ENCODE measurements at places on chromosomes 11 and 22.

DNA sequence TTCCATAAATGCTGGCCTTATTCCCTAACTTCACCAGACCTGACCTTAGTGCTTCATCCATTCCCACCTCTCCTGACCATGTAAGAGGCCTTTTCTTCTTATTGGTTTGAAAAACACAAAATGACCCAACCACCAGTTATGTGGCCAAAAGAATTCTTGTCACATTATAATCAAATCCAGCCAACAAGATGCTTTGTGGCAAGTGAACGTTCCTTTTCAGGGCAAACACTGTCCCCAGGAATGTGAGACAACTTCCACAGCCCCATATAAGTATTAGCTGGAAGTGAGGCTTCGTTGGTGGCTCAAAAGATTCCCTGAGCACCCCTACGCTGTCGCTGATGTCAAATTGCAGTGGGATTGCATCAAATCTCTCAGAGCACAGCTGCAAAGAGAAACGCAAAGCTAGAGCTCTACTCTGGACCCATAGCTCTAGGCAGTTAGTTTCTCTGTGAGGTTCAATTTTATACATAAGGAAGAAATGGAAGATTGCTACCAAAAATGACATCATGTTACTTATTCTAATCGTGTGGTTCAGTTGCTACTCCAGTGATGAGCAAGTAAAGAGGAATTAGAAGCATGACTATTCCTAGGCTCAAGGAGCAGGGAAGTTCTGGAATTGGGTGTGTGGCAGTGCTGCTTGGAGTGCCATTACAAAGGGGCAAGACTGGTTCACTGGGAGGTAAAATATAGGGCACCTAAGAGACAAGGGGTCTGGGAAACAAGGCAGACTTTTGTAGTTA is 26.1 kb downstream of the GLYATL1 start:
- no peak for DNase-seq

DNA sequence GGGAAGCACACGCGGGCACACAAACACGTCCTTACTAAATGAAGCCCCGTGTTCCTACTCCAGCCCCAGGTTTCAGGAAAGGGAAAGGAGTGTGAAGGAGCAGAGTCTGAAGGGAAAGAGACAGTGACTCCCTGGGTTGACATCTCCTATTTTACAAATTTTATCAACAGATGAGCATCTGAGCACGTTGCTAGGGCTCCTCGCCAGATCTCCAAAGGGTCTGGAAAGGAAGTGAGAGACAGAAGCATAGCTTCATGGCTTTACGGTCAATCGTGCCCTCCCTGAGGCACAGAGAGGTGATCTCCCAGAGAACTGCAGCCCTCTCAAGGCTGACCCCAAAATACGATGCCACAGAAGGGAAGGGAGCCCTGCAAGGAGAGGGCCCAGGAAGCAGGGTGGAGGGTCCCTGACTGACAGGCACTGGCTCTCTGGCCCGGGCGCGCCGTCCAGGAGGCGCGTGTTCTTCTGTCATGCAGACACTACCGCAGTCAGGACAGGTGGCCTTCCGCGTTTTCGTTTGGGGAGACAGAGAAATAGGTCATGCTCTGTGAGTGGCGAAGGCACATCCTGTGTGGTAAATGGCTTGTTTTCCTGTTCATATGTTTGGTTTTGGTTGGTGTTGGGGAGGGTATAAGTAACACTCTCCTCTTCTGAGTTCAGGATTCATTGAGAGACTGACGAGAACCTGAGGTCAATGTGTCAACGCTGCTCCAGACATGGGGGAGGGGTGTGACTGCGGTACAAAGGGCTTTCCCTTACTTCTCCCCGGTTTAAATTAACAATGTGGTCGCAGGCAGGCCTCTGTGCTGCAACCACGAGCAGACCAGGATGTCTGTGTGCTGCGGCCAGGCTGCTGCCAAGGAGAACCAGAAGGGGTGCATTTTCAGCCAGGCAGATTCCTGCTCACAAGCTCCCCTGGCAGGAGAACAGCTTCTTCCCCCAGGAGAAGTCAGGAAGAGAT is 813.3 kb downstream of the OPCML start:
- DNase-seq: no peak

DNA sequence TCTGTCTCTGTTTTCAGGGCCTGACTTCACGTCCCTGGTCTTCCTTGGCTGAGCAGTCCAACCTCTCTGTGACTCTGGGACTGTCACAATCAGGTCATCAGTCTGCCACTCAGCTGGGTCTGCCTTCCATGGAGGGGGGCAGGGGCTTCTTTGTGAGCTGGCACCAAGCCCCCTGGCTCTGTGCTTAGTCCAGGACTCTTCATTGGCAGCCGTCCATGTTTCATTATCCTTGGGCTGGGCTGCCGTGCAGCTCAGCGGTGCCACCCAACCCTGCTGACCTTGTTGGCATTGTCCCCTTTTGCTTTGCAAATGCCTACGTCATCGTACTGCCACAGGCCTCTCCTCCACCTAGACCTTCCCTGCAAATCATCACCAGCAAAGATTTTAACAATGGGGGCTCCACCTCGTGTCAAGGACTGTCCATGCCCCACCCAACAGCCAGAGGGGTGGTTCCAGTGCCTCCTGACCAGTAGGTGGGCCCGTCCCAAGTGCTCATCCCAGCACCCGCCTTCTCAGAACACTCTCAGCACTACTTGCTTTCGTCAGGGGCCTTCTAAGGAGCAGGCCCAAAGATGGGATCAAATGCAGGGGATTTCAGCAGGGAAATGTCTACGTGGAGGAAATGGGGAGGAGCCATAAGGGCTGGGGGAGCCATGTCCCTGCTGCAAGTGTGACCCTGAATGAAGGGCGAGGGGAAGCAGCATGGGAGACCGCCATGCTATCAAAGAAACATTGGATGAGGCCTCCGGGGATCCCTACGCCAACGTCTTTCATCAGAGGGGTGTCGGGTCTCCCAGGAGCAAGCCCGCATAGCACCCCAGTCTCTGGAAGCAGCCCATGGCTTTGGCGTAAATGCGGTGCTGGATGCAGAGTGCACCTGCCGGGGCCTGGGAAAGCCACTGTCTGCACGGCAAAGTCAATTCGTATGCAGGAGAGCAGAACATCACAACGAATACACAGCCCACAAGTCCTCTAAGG is 18.2 kb downstream of the KRTAP5-6 start:
- DNase-seq: no peak

DNA sequence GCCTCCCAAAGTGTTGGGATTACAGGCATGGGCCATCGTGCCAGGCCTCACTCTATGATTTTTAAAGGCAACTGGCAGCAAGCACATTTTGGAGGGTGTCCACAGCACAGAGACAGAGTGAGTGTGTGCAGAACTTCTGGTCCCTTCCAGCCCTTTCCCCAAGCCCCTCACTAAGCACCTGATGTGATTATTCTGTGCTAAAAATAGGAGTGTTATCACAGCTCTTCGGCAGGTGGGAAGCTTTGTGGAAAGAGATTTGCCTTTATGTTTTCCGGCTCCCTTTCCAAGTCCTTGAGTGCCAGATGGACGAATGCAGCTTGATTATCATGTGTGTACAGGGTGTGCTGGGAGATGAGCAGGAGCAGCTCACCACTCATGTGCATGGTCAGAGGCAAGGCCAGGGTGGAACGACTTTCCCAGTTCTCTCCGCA is 310.8 kb downstream of the DDX10 start:
- DNase-seq: no peak

- peak; percentile 4 for DNase-seq
Observed at GRCh38 chr11:2290351-2290841, 11.3 kb downstream of the C11orf21 start.

- DNase-seq: no peak
Observed at GRCh38 chr11:122920579-122920978, 38.0 kb downstream of the JHY start.

DNA sequence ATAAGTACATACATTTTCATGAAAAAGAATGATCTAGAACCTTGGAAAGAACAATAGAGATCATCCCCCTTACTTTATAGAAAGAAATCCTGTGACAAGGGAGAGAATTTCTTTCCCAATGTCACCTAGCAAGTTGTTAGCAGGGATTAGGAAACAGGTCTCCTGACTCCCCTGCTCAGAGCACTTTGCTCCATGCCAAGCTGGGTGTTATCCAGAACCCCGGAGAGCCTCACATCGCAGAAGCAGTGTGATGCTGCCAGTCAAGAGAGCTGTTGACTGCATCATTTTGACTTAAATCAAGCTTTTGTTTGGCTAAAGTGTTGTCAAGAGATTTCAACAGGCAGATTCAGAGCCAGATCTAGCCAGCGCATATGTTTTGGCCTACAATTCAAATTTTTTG is 3.6 kb upstream of the RRAS2 start:
- no peak for DNase-seq

DNA sequence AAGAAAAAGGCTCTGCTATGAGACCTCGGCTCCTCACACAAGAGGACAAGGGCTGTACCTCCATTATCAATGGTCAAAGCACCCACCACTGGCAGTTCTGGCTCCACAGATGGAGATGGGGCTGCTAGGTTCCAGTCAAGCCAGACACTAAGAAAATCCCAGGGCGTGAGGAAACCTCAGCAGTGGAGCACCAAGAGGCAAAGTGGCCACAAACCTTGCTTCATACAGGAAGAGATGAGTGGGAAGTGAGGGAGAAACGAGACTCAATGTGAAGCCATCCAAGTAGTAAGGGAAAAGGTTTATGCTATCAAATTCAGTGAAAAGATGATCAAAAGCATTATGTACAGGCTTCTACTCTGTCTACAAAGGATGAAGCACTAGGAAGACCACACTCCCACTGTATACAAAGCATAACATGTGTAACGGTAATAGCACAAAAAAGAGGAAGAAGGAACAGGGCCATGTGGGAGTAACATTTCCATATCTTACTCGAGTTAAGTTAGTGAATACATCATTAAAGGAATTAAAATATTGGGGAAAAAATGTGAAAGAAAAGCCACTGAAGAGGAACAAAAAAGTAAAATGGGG is 27.0 kb downstream of the POLDIP3 start:
- no peak for DNase-seq

- DNase-seq: peak; percentile 72
Observed at GRCh38 chr11:68004551-68005335, 846 bp upstream of the UNC93B1 start.

- DNase-seq: no peak
Observed at GRCh38 chr11:70353900-70354568, 44.3 kb upstream of the CTTN start.

DNA sequence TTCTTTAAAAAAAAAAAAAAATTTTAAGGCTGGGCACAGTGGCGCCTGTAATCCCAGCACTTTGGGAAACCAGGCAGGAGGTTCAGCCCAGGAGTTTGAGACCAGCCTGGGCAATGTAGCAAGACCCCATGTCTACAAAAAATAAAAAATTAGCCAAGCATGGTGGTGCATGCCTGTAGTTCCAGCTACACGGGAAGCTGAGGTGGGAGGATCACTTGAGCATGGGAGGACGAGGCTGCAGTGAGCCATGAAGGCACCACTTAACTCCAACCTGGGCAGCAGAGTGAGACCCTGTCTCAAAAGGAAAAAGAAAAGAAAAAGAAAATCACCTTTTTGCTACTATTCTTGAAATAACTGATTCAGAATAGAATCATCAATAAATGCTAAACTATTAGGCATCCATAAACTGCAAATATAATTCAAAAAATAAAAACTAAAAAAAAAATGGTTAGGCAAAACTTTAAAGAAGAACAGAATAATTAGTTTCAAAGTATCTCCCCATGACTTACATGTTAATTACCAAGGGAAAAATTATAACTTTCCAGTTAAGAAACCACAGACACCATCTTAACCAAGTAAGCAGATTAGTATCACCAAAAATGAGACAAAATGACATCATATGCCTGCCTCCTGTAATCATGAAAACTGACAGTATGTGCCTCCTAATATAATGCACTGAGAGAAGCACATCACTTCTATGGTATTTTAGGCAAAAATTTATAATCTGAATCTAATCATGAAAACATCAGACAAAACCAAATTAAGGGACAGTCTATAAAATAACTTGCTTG is 63.6 kb downstream of the DENND5A start:
- no peak for DNase-seq

DNA sequence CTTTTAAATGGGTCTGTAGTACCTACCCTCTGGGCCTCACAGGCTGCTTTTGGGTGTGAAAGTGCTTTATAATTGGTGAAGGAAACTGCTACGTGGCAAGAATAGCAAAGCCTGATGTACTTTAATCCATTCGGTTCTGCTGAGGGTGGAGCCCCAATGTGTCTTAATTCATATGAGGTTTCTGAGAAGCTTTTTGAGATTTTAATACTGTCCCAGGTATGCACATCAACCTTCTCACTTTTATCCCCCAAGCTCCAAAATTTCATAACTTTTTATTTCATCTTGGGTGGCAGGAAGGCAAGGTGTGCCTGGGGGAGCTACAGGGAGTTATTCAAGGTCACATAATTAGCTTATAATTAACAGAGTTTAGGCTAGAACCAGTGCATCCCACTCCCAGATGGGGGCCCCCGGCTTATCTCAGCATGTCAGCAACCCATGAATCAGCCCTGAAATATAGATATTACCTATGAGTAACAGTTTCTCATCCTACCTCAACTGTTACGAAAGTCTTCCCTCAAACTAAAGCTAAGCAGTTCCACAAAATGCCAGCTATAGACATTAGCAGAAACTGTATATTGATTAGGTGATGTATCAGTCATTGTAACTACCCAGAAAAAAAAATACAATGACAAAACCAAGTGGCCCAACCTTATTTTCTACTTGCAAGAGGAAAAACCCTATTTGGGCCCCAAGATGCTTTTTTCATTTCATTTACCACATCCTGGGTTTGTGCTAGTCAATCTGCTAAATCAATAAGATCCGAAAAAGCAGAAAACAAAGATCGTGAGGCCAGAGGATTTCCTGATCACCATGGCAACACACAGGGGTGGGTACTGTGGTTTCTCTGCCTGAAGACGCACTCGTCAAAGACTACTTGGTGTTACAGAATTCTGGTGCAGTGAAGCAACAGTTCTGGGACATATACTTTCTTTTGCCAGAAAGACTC is 26.7 kb downstream of the CD44 start:
- no peak for DNase-seq

- no peak for DNase-seq
Observed at GRCh38 chr11:121530257-121530656, 77.5 kb upstream of the SORL1-AS1 start.

DNA sequence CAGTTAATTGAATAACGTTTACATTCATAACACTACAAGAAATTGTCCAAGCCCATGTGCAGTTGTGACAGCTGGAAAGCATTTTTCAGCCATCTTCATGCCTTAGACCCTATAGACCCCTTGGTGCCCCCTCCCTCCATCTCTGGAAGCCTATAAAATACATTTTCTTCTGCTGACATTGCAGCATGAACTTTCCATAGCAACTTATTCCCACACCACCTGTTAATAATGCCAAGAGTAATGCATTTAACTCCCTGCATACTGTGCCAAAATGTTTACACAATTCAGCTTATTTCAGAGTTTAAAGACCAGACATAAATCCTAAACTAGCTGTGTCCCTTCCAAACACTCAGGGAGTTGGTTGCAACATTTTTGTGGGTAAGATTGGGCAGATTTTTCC is 143.0 kb upstream of the ARHGAP20 start:
- no peak for DNase-seq

DNA sequence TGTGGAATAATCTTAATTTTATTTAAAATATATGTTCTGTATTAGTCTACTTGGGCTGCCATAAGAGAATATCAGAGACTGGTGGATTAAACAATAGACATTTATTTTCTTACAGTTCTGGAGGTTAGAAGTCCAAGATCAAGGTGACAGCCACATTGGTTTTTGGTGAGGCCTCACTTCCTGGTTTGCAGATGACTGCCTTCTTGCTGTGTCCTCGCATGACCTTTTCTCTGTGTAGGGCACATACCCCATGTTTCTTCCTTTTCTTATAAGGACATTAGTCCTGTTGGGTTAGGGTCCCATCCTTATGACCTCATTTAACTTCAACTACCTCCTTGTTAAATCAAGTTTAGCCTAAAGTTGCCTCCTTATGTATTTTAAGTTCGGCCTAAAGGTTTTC is 202.7 kb upstream of the MPPED2 start:
- no peak for DNase-seq

All from head of caudate nucleus (tissue), 42 donors.